ENCODE measurements at places on chromosomes 16 and 17. TPM values are rescaled to one million over a fixed set of nuclear protein-coding genes. Genes with fewer than 3 reads are reported as not detected.

Gene KRTAP4-1
- total RNA-seq, result not detected

Gene ANKS3
- 26.2 TPM for total RNA-seq

GRCh38 chr17:70181376-70181775, 12.0 kb downstream of the KCNJ2 start:
- DNase-seq, result peak; percentile 31

DNA sequence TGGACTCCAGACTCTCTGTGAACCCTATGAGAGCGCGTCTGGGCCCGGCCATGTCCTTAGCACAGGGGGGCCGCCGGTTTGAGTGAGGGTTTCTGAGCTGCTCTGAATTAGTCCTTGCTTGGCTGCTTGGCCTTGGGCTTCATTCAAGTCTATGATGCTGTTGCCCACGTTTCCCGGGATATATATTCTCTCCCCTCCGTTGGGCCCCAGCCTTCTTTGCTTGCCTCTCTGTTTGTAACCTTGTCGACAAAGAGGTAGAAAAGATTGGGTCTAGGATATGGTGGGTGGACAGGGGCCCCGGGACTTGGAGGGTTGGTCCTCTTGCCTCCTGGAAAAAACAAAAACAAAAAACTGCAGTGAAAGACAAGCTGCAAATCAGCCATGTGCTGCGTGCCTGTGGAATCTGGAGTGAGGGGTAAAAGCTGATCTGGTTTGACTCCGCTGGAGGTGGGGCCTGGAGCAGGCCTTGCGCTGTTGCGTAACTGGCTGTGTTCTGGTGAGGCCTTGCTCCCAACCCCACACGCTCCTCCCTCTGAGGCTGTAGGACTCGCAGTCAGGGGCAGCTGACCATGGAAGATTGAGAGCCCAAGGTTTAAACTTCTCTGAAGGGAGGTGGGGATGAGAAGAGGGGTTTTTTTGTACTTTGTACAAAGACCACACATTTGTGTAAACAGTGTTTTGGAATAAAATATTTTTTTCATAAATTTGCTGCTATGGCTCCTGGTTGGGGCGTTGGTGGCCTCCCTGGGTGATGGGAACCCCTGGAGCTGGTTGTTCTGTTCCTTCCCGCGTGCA, 23.1 kb downstream of the STAT5A start:
- peak; percentile 72 for DNase-seq

DNA sequence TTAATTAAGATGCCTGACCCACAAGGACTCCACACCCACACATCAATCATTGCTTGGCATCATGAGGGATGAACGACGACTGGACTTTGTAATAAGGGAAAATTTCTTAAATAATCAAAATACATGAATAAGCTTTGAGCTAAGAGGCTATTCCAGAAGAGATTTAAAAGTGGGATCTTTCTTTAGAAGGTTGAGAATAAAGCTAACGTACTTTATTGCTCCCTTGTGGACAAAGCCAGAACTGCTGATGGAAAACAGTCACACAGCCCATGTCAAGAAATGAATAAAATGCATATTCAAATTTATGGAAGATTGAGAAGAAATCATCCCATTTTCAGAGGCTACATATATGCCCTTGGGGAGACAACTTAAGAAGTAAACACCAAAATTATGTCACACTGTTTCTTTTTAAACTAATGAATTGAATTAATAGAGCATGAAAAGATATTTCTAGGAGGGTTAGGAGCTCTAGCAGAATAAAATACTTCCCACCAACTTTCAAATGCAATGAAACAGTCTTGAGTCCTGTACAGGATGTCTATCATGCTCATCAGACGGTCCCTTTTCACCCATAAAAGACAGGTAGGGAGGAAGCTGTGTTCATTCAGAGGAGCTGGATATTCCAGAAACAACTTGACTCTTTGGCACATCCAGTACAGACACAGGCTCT, 60.2 kb upstream of the PHOSPHO1 start:
- peak; percentile 49 for DNase-seq

DNA sequence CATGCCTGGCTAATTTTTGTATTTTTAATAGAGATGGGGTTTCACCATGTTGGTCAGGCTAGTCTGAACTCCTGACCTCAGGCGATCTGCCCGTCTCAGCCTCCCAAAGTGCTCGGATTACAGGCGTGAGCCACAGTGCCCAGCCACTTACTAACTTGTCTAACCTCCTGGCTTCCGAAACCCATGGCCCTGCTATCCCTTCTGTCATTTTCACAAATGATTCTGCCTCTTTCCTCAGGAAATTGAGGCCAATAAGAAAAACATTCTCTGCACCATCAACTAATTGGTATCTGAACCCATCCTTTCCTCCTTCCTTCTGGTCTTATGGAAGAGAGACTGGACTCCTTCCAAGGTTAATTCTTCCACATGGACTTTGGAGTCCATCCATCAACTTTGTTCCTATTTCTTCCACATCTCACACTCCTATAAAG, 27.9 kb upstream of the TNRC6A start:
- peak; percentile 71 for DNase-seq
